ENCODE measurements at places on chromosomes 7 and 10. TPM values are rescaled to one million over a fixed set of nuclear protein-coding genes. Genes with fewer than 3 reads are reported as not detected.

Gene ATP6V0A4
- total RNA-seq = 0.04 TPM

Gene SP8
- total RNA-seq = not detected

- DNase-seq = no peak
Observed at GRCh38 chr7:112202816-112203215, 3.4 kb downstream of the DOCK4 start.

GRCh38 chr10:43389867-43390266 is 18.4 kb downstream of the FXYD4 start:
- no peak for DNase-seq

GRCh38 chr7:18873734-18874336 is 243.6 kb downstream of the TWIST1 start:
- DNase-seq = no peak

Measured in pulmonary artery endothelial cell (primary cell).